ENCODE measurements at places on chromosomes 1 and 21. TPM values are rescaled to one million over a fixed set of nuclear protein-coding genes. Genes with fewer than 3 reads are reported as not detected.

DNA sequence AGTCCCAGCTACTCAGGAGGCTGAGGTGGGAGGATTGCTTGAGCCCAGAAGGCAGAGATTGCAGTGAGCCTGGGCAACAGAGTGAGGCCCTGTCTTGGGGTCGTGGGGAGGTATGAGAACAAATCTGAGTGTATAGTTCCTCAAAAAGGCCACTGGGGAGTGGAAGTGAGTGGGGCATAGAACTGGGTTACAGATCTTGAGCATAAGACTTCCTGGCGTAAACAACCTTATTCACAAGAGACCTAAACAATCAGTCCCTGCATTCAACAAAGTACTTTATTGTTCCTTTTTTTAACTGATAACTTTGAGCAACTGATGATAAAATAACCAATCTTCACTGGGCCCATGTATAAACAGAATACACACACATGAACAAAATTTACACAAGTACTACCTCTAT, 72.7 kb upstream of the MUTYH start:
- no peak for DNase-seq

DNA sequence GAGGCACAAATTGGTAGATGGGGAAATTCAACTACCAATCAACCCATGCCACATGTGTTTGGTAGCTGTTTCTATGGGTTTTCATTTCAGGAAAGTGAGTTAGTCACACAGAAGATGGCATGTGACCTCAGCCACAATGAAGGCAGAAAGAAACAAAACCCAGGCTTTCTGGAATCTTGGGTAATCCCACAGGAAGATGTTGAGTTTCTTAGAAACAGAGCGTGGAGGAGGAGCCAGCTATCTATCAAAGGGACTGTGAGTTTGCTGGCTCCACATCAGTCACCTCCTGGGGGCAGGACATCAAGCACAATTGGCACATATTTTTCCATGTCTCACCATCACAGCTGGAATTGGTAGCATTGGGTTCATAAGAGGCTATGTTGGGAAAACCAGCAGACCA, 188.9 kb upstream of the PLXNA2 start:
- peak; percentile 58 for DNase-seq

DNA sequence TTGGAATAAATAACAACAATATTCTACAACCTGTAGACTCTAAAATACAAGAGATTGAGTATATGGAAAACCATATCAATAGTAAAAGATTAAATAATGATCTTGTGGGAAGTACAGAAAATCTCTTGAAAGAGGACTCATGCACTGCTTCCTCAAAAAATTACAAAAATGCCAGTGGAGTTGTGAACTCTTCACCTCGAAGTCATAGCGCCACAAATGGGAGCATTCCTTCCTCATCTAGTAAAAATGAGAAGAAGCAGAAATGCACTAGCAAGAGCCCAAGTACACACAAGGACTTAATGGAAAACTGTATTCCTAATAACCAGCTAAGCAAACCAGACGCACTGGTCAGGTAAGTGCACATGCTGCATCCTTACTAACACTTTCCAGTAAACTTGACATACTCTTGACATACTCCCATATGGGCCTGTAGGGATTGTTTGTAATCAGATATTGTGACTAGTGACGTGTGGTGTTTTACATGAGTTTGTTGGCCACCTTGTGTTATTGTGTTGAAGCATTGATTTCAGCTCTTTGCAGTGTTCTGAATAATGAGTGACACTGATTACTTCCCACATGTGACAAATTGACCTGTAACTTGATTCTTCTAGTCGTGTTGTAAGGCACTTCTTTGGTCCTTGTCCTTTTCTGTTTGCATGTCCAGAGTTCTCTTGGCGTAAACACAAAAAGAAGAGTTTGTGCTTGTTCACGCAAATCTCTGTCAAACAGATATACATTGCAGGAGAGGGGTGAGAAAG, 28.0 kb downstream of the MACO1 start:
- DNase-seq: no peak

DNA sequence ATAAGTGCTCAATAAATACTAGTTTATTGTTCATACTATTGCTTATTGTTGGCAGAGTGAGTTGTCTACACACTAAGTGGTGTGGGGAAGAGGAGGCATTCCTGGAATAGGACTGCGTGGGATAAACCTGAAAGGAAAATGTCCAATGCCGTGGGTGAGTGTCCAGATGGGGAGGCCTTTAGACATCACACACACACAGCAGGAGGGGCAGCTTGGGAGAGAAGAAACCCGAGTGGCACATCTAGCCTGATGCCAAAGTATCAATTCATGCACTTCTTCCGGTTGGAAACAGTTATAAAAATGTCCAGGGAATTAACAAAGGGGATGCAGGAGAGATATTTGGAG, 27.3 kb downstream of the CCN1 start:
- no peak for DNase-seq

GRCh38 chr1:177274687-177275211, 104.0 kb downstream of the BRINP2 start:
- DNase-seq: peak; percentile 18

DNA sequence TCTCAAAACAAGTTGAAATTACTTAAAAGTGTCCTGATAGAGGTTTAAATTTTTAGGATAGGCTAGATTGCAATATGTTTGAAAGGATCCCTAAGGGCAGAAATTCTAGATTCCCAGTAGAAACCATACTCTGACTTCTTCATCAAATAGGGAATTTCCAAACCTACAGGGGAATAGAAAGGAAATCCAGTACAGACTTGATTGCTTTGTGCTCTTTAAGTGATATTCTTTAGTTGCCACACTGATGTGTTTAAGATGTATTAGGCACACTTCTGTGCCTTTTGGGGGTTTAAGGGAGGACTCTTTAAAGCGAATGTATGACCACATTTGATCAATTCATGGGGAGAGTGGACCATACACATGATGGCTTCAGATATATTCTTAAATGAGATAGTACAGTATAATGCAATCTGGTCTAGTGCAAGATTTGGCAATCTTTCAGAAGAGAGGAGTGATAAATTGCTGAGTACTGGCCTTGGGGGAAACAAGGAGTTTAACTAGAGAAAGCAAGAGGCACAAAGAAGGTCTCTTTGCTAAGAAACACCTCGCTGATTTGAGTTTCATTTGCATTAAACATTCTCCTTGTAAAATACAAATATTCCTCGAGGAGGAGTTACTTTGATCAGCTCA, 268.8 kb upstream of the NR5A2 start:
- DNase-seq: peak; percentile 55

- DNase-seq: no peak
Observed at GRCh38 chr1:150068109-150068435, 496 bp downstream of the VPS45 start.

DNA sequence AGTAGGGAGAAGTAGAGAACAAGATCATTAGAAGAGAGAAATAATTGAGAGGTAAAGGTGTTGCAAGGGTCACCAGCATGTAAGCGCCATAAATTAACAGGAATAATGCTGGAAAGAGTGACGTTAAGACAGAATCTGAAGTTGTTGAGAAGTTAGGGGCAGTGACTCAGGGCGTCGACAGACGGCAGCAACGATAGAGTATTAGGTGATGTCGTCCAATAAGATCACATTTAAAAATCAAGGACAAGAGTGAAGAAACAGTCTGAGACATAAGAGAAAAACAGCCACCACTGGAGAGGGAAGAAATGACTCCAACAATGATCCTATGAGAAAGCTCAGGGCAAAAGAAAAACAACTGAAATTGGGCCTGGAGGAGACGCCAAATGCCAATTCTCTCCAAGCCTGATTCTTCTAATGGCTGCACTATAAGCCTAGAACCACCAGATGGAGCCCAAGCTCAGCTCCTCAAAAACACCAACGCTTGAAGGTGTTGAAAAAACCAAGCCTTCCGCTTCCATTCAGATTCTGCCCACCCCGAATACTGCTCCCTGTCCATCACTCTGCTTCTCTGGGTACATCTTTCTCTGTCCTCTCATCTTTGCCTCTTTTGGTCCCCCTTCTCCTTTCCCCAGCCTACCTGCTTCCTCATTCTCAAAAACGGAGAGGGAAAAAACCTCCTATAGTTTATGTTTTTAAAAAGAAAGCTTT, 70.0 kb downstream of the LUZP1 start:
- DNase-seq: peak; percentile 65

GRCh38 chr1:113669988-113670387, 89.3 kb downstream of the PHTF1 start:
- DNase-seq: no peak

GRCh38 chr1:22196041-22196440, 53.1 kb upstream of the WNT4 start:
- DNase-seq: no peak

- no peak for DNase-seq
Observed at GRCh38 chr1:57101209-57101608, 135.4 kb upstream of the C8B start.

DNA sequence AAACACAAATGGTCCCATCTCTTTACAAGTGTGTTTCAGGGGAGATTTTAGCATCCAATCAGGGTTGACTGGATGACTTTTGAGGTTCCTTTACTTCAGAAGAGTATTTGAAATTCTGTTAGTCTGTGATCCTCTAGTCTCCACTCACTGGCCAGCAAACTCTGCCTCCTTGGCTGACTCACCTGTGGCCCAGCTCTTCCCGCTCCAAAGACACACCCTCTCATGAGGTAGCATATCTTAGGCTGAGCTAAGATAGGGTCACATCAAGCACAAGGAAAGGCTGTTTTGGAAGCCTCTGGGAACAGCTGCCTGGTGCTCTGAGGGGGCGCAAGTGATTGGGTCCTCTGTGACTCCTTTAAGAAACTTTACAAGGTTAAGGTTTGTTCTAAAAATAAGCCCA, 102.3 kb upstream of the FGGY start:
- DNase-seq: peak; percentile 50

Gene CR1L
- not detected for polyA plus RNA-seq

Gene RNU1-4
- not detected for polyA plus RNA-seq

Gene DCST2
- polyA plus RNA-seq: 0.15 TPM

Gene SLC30A1
- polyA plus RNA-seq: 6.6 TPM

Gene MX1
- 1.1 TPM for polyA plus RNA-seq

Gene CDC42BPA
- polyA plus RNA-seq: 9.6 TPM

Gene PRAMEF7
- not detected for polyA plus RNA-seq
